ENCODE measurements at places on chromosomes 3 and 15.

GRCh38 chr3:150057227-150057626, 86.5 kb upstream of the PFN2 start:
- DNase-seq, result no peak

- DNase-seq, result no peak
These were observed 14.5 kb upstream of the CFAP20DC start for GRCh38 chr3:59064276-59064675.

DNA sequence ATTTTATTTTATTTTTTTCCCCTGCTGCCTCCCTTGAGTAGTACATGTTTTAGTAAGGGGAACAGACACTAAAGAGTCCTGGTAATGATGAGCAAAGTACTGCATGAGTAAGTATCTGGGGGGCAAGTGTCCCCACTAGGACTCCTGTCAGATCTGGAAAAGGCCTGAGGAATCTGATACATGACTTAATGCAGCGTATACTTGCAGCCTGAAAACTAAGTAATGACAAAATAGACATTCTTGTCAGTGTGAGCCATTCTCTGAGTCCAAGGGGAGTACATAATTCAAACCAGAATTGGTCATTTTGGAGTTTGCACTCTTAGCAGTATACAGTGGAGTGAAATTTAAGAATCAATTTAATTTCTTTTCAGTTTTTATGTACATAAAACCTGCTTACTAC, 27.5 kb downstream of the NXPE3 start:
- DNase-seq, result peak; percentile 18

- no peak for DNase-seq
These were observed 112.6 kb downstream of the FILIP1L start for GRCh38 chr3:100001526-100002270.

DNA sequence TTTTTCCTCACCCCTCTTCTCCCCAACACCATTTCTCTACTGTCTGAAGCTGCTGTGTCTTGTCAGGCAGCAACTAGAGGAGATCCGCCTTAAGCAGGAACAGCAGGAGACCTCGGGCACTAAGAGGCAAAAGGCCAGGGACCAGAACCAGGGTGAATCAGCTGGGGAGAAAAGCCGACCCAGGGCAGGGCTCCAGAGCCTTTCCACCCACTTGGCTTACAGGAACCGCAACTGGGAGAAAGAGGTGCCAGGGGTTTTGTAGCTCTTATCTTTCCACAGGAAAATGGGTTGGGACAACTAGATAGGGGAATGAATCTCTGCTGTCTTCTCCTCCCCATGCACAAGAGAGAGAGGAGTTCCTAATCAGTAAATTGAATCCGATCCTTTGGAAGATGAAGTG, 3.0 kb upstream of the NGRN start:
- no peak for DNase-seq

- no peak for DNase-seq
These were observed 20.0 kb downstream of the ATRIP start for GRCh38 chr3:48466386-48467109.

DNA sequence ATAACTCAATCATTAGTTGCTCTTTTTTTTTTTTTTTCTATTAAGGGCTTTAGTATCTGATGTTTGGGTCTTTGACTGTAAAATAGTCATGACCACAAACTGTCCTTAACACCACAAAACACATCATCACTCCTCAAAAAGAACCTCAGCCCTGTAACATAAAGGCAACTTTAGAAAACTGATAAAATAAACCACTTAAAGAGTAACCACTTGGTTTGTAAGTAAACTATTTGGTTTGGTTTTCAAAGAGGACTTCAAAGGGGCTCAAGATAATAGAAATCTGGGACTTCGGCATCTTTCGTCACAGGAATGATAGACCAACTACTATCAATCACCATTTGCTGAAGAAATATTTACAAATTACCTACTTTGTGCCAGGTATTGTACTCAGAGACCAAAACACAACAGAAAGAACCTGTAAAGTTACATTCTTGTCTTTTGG, 167.8 kb downstream of the FOXP1 start:
- DNase-seq, result peak; percentile 40

DNA sequence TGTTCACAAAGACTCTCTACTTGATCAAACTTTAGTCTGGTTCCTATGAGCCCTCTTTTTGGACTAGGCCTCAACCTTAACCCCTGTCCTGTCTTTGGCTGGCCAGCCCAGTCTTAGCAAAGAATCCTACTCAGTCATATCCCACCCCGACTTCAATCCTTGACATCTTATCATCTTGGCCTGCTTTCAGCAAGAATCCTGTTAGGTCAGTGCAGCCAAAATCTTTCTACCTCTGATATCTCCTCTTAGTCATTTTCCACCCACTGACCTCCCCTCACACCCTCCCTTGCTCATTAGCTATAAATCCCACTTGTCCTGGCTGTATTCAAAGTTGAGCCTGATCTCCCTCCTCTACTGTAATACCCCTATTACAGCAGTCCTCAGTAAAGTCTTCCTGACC, 286.1 kb downstream of the MAGI1 start:
- DNase-seq, result no peak

DNA sequence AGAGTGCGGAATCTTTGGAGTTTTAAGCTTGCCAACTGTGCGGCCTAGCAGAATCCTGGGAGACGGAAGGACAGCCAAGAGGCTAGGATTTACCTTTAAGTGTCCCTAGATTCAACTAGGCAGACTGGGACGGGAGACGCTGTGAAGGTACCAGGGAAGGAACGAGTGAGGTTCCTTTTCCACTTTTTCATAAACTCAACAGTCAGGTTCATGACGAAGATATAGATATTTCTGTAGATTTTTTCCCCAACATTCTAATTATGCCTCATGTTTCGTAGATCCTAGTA, 564 bp upstream of the GABPB1 start:
- no peak for DNase-seq

GRCh38 chr3:8575364-8576104, 69.1 kb downstream of the SSUH2 start:
- DNase-seq, result no peak

GRCh38 chr15:69490356-69491037, 37.9 kb downstream of the RPLP1 start:
- DNase-seq, result no peak

DNA sequence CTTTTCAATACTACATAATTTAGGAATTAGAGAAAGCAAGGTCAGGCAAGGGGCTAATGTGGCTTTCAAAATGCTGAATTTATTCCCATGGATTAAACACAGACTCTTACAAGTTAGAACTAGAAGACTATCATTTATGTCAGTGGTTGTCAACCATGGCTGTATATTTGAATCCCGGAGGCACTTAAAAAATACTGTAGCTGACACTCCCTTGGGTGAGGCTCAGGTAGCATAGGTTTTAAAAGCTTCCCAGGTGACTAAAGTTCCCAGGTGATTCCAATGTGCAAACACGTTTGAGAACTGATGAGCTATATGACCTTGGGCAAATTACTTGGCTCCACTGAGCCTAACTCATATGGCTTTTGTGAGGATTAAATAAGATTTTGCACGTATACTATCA, 29.6 kb downstream of the AAGAB start:
- no peak for DNase-seq

DNA sequence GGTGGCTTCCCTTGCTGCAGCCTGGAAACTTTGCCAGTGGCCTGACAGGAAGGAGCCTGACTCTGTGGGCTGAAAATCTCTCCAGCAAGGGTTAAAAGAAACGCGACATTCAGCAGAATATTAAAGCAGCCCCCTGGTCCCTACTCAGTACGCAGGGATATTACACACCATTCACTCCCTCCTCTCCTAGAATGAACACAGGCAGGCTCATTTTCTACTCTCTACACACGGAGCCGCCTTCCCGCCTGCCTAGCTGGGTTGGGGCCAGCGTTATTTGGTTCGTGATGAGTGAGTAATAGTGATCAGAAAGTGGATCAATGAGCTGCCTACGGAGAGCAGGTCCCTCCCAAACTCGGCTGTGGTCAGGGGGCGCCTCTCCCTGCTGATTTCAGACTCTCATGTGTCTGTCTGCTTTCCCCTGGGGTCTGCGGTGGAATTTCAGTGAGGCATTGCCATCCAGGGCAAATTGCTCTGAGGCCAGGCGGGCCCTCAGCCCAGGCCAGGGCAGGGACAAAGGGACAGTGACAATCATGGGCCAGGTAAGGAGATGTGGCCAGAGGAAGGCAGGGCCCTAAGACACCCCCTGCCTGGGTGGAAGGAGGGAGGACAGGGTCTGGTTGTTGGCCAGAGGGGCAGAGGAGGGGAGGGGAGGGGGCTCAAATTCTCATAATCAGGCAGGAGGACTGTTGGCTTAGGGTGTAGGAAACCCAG, 2.8 kb downstream of the EPHB1 start:
- no peak for DNase-seq

DNA sequence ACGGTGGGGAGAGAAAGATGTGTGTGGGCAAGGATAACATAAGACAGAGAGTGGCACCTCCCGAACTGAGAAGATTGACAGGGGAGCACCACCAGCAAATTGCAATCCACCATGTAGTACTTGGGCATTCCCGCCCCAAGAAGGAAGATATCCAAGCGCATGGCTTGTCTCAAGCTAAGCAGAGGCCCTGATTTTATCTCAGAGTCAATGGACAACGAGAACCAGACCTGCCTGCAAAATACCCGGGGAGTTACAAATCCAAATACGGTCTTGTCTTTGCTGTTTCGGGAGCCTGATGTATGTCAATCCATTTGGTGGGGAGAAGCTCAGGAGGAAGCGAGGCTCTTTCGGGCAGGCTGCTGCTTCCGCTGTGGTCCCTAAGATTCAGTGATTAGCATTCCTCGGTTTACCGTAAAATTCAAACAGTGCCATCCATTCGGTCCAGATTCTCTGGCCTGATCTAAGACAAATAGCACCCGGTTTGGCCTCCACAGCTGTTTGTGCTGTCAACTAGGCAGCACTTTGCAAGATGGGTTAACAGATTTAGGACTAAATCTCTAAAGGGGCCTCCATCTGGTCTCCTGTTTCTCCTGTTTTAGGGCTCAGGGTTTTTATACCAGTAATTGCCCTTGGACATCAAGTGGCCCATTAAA, 97.7 kb upstream of the WNT5A start:
- DNase-seq, result no peak

DNA sequence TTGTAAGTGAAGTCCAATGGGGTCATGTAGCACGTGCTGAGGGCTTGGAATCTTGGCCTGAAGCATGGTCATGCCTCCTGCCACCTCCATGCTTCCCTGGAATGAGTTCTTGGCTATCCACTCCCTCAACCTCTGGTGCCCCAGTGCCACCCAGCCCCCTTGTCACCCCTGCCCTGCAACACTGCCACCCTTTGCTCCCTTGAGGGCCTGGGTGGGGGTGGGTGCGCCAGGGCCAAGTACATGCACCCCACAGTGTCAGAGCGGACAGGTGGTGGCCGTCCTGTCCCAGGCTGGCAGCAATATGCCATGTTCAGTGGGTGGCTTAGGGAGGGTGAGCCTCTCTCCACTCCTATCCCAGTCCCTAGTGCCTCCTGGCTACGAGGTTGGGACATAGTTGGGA, 27.6 kb upstream of the C15orf39 start:
- no peak for DNase-seq

GRCh38 chr15:69940441-69941300, 157.0 kb downstream of the TLE3 start:
- no peak for DNase-seq

DNA sequence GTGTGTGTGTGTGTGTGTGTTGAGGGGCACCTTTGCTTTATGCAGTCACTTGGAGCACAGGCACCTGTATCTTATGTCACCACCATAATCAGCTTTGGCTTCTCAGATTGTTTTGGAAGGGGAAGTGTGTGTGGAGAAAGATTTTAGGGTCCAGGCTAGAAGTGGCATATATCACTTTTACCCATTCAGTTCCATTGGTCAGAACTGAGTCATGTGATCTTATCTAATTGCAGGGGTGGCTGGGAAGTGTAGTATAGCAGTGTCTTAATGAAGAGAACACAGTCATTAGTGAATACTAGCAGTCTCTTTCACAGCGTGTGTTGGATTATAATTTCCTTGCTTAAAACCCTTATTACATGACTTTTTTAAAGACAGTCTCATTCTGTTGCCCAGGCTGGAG, 20.6 kb downstream of the NCK1 start:
- DNase-seq, result no peak

DNA sequence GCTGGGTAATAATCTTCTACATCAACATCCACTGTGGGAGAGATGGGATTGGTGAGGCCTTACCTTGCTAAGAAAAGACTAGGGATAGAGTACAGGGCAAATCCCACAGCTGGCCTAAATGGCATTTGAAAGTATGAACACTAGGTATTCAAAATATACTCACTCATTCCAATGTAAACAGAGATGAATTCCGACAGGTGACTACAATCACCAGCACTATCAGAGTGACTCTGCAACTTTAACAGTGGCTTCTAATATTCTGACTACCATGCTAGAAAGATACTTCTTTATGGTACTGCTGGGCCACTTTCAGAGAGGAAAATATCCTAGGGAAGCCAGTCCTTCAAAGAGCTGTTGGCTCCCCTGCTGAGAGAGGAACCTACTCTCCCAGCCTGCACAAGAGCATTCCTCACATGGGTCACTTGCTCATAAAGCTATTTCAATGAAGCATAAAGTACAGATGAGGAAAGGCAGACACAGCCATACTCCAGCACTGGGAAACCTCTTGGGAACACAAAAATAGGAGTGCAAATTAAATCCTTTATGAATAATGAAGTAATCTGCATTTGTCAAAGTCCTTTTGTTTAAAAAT, 21.5 kb upstream of the MAN2C1 start:
- DNase-seq, result no peak

Measured in fibroblast of skin of right quadriceps (primary cell).